ELR (cell line): ENCODE measurements at places on chromosomes 3 and 15.

GRCh38 chr3:40387001-40387894, at the start of gene ENTPD3:
Gene ENTPD3 (plus strand): TSS chr3:40387184. CDS start chr3:40388058, 874 bp downstream.
- no peak for DNase-seq

DNA sequence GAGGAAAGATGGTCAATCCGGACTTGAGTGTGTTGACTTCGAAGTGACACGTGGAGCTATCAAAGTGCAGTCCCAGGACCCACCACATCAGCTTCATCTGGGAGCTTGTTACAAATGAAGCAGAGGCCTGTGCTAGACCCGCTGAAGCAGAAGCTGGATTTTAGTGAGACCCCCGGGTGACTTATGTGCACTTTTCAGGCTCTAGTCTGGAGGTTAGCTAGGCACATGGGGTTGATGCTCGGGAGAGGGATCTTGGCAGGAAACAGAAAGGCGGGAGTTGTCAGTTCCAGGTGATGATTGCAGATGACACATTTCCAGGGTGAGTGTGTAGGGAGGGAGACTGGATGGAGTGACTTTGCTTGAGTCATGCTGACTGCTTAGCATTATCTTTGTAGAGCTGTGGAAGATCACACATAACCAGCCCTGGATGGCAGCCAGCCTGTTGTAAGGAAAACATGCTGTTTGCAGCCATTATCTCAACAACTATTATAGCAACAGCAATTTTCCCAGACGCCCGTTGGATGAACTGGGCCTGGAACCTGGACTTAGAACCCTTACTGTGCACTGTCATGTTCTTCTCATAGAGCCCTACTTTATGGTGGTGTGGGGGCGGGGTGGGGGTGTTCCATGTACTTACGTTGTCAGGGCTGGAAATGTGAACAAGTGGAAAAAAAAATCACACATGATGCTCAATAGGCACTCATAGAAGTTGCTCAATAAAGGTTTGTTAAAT, 122.4 kb downstream of the THSD4 start:
- peak; percentile 97 for DNase-seq

DNA sequence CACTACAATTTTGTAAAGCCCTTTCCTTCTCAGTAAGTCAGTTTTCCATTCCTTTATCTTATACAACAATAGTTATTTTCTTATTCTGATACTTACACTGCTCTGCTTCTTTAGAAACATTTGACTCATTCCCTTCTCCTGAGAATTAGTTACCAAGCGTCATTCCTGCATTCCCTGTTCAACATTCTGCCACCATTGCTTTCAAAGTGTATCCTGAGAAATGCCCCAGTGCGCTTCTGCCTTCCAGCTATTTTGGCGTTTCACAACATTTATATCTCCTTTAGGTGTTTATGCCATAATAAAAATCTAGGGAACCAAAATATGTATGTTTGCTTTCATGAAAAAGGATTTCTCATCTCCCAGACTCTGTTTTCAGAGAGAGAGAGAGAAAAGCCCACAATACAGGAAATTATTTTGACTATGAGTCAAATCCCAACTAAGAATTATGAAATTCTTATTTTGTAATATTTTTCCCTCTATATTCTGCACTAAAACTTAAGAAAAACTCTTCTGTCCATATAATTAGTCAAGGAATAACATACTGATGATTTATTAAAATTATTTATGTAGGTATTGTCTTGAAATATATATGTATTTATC, 118.2 kb upstream of the RAP2B start:
- DNase-seq: peak; percentile 78

- DNase-seq: no peak
These were observed 111.4 kb upstream of the ALCAM start for GRCh38 chr3:105255350-105255749.

DNA sequence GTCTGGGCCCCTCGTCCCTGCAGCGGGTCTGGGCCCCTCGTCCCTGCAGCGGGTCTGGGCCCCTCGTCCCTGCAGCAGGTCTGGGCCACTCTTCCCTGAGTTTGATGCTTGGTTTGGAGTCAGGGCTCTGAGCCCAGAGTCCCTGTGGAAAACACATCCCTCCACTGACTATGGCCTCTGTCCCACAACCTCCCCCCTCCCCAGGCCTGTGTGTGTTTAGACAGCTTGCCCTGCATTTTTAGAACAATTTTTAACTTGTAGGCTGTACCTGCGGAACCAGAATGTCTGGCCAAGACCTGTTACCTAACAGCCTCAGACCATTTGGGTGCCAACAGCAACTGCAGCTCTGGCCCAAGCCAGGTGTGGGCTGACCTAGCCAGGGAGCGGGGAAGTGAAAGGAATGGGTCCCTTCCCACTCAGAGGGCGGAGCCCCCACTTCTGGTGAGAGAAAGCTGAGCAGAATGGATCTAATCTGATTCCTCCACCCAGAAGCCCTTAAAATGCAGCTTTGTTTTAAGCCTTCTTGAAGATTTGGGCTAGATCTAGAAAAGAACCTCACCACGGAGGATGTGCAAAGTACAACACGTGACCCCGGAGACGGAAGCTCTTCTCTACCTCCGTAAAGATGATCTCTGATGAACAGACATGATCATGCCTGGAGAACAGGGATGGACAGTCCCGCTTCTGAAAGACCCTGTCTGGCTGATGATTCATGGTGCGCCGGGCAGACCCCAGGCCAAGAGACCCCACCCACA, 60.5 kb upstream of the TFRC start:
- no peak for DNase-seq

GRCh38 chr3:59180006-59180405, 130.2 kb upstream of the CFAP20DC start:
- no peak for DNase-seq

DNA sequence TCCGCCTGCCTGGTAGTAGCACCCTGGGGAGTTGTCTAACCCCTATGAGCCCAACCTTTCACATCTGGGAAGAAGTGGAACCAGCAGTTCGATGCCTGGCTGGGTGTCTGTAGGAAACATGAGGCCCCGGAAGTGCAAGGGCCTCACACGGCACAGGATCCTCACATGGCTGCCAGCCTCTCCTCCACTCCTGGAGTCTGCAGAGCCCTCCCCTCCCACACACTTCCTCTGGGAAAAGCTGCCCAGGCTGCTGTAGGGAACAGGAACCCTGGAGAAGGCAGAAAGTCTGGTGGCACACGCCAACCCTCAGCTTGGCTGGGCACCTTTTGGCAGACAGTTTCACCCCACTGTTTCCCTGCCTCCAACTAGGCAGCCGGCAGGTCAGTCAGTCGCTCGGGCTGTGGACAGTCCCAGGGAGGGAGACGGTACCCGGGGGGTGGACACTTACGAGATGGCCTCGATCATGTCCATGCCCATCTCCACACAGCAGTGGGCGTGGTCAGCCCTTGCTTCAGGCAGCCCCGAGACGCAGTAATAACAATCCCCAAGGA, 118.4 kb downstream of the ADCY5 start:
- DNase-seq: no peak

- DNase-seq: peak; percentile 9
These were observed 158.3 kb downstream of the SV2B start for GRCh38 chr15:91258415-91258759.

DNA sequence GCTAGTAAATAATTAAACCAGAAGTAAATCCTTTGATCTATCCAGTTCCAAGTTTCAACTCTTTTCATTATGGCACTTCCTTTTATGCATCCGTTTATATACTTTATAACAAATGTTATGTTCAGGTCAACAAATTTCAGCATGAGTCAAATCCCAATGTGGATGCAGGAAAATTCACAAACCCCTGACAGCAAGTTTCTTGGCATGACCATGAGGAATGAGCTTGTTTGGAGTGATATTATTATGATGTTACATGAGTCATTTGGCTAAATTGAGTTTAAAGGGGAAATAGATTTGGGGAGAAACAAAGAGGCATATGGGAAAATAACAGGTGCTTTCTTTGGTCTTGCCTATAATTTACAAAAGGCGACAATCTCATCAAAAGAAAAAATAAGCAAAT, 32.1 kb upstream of the KCNMB2 start:
- no peak for DNase-seq

DNA sequence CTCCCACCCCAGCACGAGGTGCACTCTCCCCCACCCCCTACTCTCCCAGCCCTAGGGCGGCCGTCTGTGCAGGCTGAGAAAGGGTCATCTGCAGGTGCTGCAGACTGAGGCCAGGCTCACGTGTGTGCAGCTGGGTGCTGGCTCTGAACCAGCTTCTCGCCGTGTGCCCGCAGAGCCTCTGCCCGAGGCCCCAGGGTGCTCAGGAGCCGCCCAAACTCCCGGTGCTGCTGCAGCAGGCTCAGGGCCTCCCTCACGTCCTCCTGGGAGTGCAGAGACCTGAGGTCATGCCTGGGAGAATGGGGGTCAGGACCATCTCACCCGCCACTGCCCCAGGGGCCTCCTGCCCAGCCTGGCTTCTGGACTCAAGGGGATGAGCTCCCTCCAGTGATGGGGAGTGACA, 17.2 kb downstream of the SPTBN5 start:
- DNase-seq: no peak

DNA sequence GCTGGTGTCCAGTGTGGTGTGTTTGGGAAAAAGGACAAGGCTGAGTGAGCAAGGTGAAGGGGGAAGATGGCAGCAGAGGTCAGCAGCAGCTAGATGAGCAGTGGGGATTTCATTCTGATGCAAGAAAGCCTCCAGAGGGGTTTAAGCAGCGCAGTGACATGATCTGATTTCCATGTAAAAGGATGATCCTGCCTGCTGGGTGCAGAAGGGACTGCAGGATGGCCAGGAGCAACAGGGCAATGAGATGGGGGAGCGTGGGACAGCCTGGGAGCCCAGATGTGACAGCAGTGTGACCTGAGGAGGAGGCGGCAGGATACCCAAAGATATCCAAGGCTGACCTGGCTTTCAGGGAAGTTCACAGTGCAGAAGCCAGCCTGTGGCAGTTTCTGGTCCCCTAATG, 6.1 kb downstream of the WNT7A start:
- DNase-seq: no peak

- no peak for DNase-seq
These were observed 124.1 kb upstream of the CHRM5 start for GRCh38 chr15:33844186-33844585.

DNA sequence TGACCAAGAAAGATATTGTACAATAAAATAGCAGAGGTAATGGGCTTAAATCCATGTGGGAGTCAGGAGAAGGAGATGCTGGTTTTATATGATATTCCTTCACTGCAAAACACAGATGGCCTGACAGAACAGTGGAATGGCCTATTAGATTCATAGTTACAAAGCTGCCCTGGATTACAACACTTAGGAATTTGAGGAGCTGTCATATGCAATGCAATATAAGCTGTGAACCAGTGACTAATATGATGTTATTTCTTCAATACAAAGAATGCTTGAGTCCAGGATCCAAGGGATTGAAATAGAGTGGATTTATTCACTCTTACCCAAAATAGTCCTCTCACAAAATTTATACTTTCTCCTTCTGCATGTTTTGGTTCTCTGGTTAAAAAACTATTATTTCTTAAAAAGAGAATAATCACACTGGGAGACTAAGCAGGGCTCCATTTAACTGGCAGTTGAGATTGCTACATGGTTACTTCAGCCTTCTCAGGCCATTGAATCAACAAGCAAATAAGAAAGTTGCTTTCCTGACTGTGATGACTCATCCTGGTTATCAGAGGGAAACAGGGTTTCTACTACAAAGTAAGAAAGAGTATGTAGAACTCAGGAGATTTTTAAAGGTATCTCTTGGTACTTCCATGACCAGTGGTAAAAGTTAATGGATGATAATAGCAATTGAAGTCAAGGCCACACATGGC, 79.8 kb upstream of the ZPLD1 start:
- DNase-seq: peak; percentile 80
